ENCODE measurements at places on chromosomes 1 and 21.

- no peak for DNase-seq
Measured at GRCh38 chr1:25117233-25117823, 115.0 kb downstream of the SYF2 start.

DNA sequence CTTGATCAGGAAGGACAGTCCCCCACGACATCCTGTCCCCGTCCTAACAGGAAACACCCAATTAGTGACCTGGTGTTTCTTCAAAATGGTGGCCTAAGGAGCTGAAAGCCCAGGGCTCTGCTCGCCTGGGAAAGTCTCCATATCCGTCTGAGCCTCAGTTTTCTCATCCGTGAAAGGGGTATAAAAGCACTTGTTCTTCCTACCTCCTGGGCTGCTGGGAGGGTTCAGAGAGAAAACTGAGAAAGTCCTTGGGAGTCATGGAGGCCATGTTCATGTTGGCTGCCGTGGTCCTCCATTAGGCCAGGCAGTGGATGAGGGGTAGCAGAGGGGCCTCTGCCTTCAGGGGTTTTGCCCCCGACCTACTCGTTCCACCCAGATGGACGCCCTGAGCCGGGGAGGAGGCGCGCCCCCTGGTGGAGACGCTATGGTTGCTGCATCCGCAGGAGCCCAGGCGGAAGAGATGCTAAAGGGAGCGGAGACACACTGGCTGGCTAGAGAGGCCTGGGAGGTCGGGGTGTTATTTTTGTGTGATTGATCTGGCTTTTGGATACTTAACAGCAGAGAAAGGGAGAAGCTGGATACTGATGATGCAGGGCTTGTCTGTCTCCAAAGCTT, 113.5 kb downstream of the PRDM2 start:
- no peak for DNase-seq

- DNase-seq, result peak; percentile 93
Measured at GRCh38 chr1:30718636-30719405, 4.6 kb downstream of the MATN1 start.

- no peak for DNase-seq
Measured at GRCh38 chr1:103489935-103490334, 35.6 kb upstream of the RNPC3 start.

DNA sequence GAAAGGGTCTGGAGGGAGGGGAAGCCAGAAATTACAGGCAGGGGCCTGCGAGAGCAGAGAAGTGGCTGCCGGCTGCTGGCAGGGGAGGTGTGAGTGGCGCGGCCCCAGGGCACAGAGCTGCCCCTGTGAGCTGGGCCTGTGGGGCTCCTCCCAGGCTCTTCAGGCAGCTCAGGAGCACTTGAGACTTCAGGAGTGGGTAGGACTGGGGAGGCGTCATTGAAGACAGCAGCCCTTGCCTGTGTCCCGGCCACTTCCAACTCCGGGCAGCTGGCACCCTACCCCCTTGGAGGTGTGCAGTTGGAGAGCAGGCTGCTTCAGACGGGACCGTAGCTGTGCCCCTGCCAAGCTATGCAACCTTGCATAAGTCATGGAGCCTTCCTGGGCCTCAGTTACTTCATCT, 87.5 kb upstream of the ACTL8 start:
- DNase-seq, result no peak

GRCh38 chr1:179870870-179871269, 6.7 kb downstream of the TOR1AIP2 start:
- DNase-seq, result no peak

DNA sequence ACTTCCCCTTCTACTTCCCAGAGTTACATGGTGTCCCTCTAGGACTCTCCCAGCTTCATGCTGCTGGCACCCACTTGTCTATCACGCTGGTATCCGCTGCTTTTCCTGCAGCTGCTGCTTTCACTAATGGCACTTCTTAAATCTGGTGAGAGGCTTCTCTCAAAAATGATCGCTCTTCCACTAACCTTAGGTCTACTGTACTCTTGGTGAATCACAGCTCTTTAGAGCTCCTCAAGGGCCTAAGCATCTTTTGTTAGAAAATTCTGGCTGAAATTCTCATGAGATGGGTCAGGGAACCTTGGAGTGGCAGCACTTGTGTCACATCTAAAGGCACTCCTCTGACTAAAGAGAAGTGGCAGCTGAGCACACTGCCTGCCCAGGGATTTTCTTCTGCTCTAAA, 32.1 kb downstream of the ZMYND12 start:
- no peak for DNase-seq

DNA sequence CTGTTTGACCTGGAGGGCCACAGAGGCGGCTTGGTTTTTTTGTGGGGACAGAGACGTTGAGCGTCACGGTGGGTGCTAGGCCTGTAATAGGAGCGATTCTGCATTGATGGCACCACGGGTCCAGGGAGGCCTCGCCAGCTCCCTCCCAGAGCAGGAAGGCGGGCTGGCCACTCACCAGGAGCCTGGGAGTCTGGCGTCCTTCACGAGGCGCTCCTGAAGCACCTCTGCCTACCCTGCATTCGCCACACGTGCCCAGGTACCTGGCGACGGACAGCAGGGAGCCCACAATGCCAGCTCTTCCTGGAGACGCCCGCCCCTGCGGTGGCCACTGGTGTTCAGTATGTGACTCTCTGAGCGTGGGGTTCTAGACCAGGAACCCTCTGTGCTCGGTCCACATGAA, 69.9 kb upstream of the TRAPPC10 start:
- DNase-seq, result no peak

GRCh38 chr1:24424207-24424606, 8.6 kb downstream of the NIPAL3 start:
- no peak for DNase-seq
